ENCODE measurements at places on chromosomes 7 and 10. TPM values are rescaled to one million over a fixed set of nuclear protein-coding genes. Genes with fewer than 3 reads are reported as not detected.
A peak's percentile ranks its signal among the peaks of the same experiment; 100 is the strongest.

DNA sequence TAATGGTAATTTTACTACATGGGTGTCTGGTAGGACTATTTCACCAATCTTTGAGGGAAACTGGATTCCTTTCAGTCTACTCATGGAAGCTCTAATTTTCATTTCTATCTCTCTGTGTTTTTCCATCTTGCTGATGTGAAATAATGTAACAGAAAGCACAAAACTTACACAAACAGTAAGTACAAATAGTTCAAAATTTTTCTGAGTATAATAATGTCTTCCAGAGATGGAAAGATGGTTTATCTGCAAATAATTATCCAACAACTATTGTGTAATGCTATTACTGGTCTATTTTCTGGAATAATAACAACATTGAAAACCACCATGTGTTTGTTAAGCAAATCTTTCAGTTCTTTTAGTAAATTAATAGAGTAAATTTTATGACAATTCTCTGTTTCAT is 565.8 kb upstream of the MGMT start:
- no peak overlapping the region for H3K27ac ChIP-seq
- no peak for DNase-seq
- H3K4me1 ChIP-seq, result no peaks in the 10 kb centered on the region
- H3K27me3 ChIP-seq, result peaks cover 29% of the 10 kb centered on the region
- no peaks in the 10 kb centered on the region for H3K36me3 ChIP-seq

DNA sequence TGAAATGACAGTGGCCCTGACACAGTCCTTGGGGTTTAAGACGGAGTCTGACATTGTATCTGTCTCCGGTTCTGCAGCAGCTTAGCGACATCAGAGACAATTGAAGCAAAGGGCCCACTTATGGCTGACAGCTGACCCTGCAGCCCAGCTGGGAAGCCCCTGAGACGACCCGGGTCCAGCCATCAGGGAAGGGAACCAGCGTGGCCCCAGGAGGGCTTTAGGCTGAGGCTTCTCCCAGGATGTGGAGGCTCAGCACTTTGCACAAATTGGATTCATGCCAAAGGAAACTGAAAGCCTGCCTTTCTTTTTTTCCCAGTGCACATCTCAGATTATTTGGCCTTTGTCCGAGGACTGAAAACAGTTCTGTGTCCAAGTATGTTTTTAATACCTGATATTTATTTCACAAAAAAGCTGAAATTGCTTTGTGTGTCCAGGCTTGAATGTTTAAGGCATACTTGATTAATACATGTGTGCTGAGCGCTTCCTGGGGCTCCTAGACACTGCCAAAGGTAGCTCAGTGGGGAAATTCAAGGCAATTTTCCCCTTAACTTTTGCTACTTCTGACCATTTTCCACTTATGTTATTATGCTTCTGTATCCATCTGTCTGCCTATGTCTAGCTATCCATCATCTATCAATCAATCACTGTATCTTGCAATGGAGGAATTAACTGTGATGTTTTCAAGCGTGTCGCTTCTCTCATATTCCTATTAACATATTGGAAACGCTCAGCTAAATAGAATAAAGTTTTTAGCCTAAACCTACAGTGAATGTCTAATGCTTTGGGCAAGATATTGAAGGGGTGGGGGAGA is 34.8 kb downstream of the KLF6 start:
- peaks cover 23% of the 10 kb centered on the region for H3K4me1 ChIP-seq
- H3K27me3 ChIP-seq, result no peaks in the 10 kb centered on the region
- no peaks in the 10 kb centered on the region for H3K36me3 ChIP-seq
- no peak overlapping the region for H3K4me3 ChIP-seq

FFAR4 gene
- 0.16 TPM for total RNA-seq

SFTPA1 gene
- total RNA-seq, result not detected

GRCh38 chr10:50453940-50454339 is 169.8 kb downstream of the SGMS1 start:
- no peak for DNase-seq
- no peaks in the 10 kb centered on the region for H3K27me3 ChIP-seq
- H3K36me3 ChIP-seq, result no peaks in the 10 kb centered on the region
- H3K27ac ChIP-seq, result no peak overlapping the region

PKD2L1 gene
- not detected for total RNA-seq

- peaks cover 28% of the 10 kb centered on the region for H3K4me1 ChIP-seq
- no peak for DNase-seq
- peak overlapping the region; percentile 41 for H3K27ac ChIP-seq
- H3K36me3 ChIP-seq, result no peaks in the 10 kb centered on the region
- no peak overlapping the region for H3K4me3 ChIP-seq
- no peaks in the 10 kb centered on the region for H3K27me3 ChIP-seq
These were observed 8.0 kb downstream of the SEPHS1 start for GRCh38 chr10:13340068-13340467.

LRRC17 gene
- total RNA-seq, result 50.8 TPM

DNA sequence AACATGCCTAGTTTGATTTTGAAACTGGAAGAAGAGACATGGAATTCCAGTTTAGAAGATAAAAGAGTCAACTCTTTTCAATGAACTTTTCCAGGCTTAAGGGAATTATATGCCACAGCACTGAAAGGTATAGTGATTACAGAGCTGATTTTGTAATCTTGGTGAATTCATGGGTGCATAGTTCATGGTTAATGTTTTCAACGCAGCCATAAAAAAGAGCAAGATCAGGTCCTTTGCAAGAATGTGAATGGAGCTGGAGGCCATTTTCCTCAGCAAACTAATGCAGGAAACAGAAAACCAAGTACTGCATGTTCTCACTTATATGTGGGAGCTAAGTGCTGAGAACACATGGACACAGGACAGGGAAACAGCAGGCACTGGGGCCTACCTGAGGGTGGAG is 94.2 kb downstream of the CUBN start:
- H3K27me3 ChIP-seq, result no peaks in the 10 kb centered on the region
- no peaks in the 10 kb centered on the region for H3K36me3 ChIP-seq
- H3K4me1 ChIP-seq, result no peaks in the 10 kb centered on the region

DNA sequence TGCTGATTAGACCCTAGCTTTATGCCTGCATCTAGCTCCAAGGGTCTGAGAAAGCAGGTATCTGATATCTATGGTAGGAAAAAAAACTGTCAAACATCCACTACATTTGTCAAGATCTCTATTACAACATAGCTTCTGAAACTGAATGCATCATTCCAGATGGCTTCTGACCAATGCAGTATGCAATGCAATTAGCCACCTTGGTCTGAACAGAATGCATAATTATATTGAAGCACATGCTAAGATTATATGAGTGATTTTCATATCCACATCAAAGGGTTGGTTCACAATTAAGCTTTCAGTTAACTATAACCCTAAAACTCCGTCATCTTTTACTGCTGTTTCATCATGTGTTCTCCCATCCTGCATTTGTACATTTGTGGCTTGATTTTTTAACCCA is 271.4 kb downstream of the POLR1F start:
- no peak overlapping the region for H3K27ac ChIP-seq
- no peaks in the 10 kb centered on the region for H3K4me1 ChIP-seq
- DNase-seq, result no peak
- no peak overlapping the region for H3K4me3 ChIP-seq
- no peaks in the 10 kb centered on the region for H3K36me3 ChIP-seq
- H3K27me3 ChIP-seq, result no peaks in the 10 kb centered on the region

- no peaks in the 10 kb centered on the region for H3K4me1 ChIP-seq
- no peaks in the 10 kb centered on the region for H3K36me3 ChIP-seq
- no peak overlapping the region for H3K27ac ChIP-seq
- no peaks in the 10 kb centered on the region for H3K27me3 ChIP-seq
- DNase-seq, result no peak
These were observed 333.7 kb downstream of the GFRA1 start for GRCh38 chr10:115939101-115939854.

DNA sequence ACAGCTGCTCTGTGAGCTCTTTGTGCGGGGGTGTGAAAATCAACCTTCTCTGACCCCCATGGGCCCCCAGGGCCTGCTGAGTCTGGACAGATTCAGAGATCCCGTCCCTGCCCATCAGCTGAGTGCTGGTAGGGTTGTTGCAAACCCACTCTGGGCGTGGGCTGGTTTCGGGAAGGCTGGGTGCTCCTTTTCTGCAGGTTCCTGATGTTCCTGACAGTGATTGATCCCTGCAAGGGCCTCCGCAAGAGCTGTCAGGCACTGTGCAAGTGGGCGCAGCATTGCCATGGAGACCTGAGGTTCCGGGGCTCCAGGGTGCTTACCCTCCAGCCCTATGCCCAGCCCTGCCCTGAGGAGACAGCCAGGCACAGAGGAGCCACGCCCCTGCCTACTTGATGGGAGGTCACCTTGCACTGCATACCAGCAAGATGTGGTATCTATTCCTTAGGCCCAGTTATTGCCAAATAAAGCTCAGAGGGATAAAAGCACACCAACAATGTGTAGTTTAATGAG is 44.3 kb upstream of the INPP5A start:
- no peaks in the 10 kb centered on the region for H3K27me3 ChIP-seq
- DNase-seq, result no peak
- no peak overlapping the region for H3K4me3 ChIP-seq
- peaks cover 4% of the 10 kb centered on the region for H3K4me1 ChIP-seq

DNA sequence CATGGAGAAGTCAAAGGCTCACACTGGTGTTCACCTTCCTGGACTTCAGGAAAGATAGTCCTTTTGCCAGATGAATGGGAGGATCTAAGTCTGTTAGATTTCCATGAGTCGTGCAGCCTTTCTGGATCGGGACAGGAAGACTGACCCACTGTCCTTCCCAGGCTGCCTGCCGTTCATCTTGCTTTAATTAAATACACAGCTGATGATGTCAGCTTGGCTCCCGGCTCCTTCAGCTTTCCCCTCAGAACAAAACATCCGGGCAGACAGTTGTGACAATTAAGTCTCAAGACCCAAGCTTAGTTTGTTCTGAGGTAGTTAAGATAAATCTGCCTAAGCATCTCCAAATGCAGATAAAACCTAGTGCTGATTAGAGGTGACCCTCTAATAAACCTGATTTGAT is 58.6 kb downstream of the AUTS2 start:
- H3K4me1 ChIP-seq, result peaks cover 20% of the 10 kb centered on the region
- H3K4me3 ChIP-seq, result no peak overlapping the region
- no peaks in the 10 kb centered on the region for H3K27me3 ChIP-seq

DNA sequence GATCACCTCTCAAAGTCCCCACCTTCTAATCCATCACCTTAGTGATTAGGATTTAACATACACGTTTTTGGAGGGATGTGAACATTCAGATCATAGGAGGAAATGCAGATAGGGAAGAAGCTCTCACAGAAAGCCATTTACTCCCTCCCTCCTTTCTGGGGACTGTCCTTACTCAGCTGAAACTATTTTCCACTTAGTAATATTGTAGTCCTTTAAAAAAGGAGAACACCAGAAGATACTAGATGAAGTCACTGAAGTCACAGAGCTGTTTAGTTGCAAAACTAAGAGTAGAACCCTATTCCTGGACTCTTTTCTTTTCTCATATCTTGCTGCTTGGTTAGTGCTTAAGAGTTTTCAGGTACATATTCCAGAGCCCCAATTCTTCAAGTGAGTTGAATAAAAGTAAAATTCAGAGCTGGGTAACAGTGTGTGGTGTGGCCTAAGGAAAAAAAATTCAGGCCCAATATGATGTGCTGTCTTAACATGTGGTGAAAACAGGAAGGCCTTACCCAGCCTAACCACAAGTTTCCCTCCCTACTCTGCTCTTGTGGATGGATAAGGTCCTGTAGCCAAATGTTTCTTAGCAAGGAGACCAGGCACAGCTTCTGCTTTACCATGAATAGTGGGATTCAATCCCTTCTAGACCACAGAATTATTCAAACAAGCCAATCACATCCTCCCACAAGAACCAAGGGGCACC is 135.7 kb downstream of the INHBA start:
- H3K36me3 ChIP-seq, result no peaks in the 10 kb centered on the region
- H3K27me3 ChIP-seq, result peaks cover 4% of the 10 kb centered on the region
- H3K4me1 ChIP-seq, result no peaks in the 10 kb centered on the region
- no peak overlapping the region for H3K4me3 ChIP-seq
- no peak for DNase-seq

GRCh38 chr7:40793132-40793531 is 658.3 kb downstream of the SUGCT start:
- no peak overlapping the region for H3K27ac ChIP-seq
- no peaks in the 10 kb centered on the region for H3K4me1 ChIP-seq
- no peak for DNase-seq

DNA sequence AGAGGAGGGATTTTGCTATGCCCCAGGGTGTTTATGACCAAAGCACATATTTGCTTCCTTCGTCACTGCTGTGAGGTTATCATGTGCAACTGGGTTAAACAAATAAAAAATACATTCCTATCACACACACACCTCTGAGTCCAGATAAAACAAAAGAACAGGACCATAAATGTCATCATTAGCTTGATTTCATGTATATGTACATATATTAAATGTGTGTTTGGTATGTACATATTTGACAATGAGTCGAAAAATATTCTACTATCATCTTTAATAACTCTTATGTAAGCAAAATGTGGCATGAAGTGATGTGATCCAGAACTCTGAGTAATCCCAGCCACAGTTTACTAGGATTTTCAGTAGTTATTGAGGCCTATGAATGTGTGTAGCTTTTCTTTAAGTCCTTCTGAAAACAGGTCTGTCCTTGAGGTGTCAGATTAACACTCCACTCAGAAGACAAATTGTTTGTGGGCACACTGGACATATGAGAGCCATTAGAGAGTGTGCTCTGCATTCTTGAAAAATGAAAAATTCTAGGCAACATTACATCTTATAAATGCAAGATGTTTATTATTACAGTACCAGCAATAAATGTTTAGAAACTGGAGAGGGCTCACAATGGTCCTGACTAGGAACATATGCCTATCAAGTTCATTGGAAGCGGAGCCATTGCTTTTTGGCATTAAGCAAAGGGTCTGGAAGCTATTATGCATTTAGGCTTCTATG is 335.1 kb upstream of the SEMA3A start:
- H3K4me3 ChIP-seq, result no peak overlapping the region
- H3K36me3 ChIP-seq, result no peaks in the 10 kb centered on the region
- H3K27me3 ChIP-seq, result no peaks in the 10 kb centered on the region
- peak overlapping the region; percentile 74 for H3K27ac ChIP-seq

DNA sequence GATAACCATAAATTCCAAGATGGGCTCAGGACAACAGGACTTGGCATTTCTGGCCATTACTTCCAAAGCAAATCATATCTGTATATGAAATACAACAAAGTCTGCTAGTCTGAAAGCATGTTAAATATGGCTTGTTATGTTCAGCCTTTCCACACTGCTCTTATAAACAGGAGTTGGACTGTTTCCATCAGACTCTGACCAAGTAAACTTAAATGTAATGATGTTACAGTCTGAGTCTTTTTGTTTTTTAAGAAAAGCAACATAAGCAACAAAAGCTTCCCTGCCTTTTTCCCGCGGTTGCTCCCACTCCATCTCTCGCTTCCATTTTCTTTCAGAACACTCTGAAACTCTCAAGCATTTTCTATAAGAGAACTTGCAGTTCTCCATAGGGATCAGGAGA is 8.1 kb upstream of the CDCA7L start:
- peak overlapping the region; percentile 9 for H3K27ac ChIP-seq
- peaks cover 12% of the 10 kb centered on the region for H3K27me3 ChIP-seq
- no peak for DNase-seq
- H3K4me1 ChIP-seq, result peaks cover 5% of the 10 kb centered on the region
- H3K36me3 ChIP-seq, result no peaks in the 10 kb centered on the region

DNA sequence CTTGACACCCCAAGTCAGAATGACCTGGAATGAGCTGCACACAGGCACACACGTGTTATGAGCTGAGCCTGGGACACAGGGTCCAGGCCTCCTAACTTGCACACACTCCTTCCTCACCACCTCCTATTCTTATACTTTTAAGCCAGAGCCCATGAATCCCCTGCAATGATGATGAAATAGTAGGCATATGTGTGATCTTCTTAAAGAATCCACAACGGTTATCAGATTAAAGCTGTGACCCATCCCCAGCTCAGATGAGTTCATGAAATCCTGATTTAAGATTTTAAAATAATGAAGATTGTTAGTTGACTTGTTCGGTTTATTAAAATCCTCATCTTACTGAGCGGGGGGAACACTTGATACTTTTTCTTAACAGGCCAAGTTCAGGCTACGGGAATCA is 38.6 kb downstream of the PITRM1 start:
- H3K4me1 ChIP-seq, result no peaks in the 10 kb centered on the region
- H3K27me3 ChIP-seq, result no peaks in the 10 kb centered on the region
- no peaks in the 10 kb centered on the region for H3K36me3 ChIP-seq
